ENCODE measurements at places on chromosomes 5 and 9.
A peak's percentile ranks its signal among the peaks of the same experiment; 100 is the strongest.

GRCh38 chr9:117825609-117826347 lies 121.6 kb downstream of the TLR4 start:
- DNase-seq: peak; percentile 75

DNA sequence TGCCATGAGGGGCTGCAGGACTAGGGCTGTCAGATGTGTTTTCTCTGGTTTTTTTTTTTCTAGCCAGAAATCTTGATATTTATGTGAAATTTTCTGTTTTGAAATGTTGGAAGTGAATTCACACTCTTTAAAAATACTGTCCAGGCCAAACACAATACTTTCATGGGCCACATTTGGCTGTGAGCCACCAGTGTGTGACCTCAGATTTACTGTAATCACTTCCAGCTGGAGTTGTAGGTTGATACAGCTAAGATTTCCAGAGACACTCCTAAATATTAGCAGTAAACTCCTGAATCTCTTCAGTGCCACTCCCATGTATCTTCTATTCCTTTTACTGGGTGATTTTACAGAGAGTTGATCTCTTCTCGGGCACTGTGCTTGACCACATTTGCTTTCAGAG lies 92.2 kb upstream of the CKMT2 start:
- DNase-seq: no peak

DNA sequence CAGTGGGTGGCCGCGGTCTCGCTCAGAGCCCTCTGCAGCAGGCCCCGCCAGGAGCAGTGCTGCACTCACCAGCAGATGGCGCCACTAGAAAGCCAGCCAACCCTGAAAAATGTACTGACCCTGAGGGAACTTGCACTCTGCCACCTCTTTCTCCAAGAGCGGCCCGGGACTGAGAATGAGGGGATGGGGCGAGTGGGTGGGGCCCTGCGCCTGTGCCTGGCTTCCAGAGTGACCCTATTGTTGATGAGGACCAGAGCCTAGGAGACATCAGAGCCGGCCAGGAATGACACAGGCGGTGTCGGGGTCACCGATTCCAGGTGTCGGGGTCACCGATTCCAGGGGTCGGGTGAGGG lies 2.9 kb upstream of the IL17B start:
- DNase-seq: peak; percentile 84

- no peak for DNase-seq
These were observed 82.5 kb upstream of the ZNF169 start for GRCh38 chr9:94176608-94177007.

DNA sequence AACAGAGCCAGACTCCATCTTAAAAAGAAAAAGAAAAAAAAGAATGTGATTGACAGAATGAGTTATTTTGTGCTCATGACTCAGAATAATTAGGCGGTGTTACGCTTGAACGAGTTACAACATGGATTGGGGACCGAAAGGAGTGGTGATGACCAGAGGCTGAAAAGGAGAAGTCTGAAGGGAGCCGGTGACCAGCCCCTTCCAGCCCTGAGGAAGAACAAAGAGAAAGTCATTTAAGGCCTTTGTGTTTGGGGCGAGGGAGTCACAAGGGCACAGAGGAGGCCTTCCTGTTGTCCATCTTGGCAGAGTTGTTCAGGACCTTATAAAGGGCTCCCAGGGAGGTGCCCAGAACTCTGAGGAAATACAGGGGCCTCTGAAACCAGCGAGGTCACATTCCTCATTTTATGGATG lies 131.6 kb downstream of the GOLPH3 start:
- peak; percentile 85 for DNase-seq

DNA sequence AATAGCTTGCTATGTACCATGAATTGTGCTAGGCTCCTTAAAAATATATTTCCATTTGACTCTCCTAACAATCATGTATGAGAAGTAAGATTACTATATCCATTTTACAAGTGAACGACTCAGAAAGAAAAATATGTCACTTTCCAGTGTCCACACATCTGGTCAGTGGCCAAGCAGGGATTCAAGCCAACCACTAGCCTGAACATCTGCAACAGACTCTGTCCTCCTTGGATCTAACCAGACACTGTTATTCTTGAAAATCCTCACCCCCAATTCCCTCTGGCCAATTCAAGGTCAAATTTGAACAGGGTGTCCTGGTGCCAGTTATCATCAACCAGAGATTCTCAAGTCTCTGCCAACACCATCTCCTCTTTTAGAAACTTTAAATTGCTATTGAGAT lies 344.1 kb upstream of the WWC1 start:
- no peak for DNase-seq

DNA sequence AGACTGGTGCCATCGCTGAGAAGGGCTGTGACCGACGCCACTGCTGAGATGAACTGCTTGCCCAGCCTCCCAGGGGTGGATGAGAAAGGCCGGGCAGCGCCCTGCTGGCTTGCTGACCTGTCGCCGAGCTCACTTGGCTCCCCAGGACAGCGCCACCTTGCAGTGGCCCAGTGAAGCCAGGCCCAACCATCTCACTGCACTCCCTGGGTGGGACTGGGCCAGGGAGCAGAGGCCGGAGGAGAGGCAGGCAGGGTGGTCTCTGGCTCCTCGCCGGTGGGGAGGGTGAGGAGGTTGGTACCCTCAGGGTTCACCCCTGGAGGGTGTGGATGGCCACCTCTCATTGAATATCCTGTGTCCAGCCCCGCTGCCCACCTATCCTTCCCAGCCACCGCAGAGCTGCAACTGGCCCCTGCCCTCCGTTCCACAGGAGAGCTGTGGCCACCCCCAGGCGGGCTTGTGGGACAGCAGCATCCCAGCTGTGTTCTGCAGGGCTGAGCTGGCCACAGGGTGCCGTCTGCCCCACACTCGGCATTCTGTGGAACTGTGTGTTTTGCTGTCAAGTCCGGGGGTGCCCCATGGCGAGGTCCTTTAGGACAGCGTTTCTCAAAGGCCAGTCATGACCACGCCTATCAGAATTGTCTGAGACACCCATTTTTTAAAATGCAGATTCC lies 41.0 kb upstream of the FCN2 start:
- no peak for DNase-seq

- no peak for DNase-seq
These were observed 114.4 kb downstream of the VPS13A start for GRCh38 chr9:77291714-77292113.

DNA sequence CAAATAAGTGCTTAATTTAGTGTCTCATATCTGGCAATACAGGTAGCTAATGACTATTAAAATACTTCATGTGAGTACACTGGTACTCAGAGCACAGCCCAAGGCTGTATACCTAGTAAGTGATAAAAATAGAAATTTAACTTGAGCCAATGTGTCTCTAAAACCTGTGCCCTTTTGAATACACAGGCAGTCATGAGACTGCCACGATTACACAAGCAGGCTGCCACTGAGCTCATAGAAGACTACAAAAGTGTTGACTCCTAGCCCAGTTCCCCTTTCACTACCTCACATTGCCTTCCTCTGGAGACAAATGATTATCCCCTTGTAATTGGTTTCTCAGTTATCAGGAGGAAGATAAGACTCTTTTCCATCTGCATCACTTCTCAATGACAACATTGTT lies 66.3 kb upstream of the PAPPA start:
- peak; percentile 7 for DNase-seq

DNA sequence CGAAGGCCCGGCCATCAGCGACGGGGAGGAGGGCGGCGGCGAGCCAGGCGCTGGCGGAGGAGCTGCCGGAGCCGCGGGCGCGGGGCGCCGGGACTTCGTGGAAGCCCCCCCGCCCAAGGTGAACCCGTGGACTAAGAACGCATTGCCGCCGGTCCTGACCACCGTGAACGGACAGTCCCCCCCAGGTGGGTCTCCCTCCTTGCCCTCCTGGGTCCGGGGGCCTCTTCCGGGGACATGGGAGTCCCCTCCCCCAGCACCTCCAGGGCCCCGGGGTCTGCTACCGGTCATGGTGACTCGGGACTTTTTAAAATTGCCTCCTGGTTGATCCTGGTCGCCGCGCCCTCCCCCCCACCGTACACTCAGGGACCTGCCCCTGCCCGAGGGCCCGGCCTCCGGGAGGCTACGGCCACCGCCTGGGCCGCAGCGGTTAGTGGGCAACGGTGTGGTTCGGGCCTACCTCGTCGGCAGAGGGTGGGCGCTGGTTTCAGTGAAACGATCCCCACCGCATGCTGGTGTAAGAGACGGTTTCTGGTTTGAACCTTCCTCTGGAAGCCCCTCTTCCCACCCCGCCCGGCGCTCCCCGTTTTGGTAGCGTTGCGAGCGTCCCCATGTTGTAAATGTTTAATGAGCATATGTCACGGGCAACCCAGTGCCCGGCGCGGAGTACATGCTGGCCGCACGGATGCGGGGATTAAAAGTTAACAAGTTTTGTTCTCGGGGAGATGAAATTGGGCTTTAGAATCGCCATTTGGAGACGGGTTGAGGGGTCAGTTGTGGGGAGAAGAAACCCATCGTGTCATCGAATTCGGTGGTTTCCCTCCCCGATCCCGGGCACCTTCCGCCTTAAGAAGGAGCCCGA lies 1.1 kb downstream of the LARP1 start:
- DNase-seq: peak; percentile 55

DNA sequence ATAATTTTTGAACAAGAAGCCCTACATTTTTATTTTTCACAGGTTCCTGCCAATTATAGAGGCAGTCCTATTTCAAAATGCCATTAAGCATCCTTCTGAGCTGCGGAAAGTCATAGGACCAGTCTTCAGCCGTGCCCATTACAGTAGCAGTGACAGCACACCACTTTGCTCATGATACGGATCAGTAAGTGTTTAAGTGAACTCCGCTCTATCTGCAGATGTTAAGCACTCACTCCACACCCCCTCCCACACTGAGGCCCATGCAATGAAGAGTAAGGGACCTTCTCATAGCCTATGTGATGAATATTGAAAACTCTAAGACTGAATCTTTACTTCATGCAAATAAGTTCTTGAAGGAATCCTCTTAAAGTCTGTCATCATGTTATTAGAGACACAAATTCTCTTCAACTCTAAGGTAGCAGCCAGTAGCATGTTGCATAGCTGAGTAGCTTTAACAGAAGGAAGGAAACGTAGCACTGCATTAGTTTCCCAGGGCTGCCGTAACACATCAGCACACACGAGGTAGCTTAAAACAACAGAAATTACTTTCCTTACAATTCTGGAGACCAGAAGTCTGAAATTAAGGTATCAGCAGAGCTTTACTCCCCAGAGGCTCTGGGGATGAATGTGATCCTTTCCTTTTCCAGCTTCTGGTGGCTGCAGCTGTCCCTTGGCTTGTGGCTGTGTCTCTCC lies 20.3 kb upstream of the TAF11L2 start:
- no peak for DNase-seq

DNA sequence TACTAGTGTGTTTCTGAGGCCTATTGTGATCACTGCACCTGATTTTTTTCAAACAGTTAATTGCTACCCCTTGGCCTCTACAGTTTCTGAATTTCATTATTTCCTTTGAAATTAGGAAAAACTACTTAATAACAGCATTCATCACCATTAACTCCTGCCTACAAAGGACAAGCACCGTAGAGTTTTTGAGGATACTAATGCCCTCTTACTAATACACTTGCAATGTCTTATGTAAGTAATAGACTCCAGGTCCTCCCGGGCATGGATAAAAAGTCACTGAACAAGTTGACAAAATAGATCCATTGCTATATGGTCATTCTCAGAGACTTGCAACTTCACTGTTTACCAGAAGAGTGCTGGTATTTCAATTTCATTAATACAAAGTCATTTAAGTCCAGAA lies 1172.5 kb downstream of the CDH12 start:
- no peak for DNase-seq

GRCh38 chr5:164747371-164747770 lies 1242.0 kb downstream of the MAT2B start:
- DNase-seq: no peak

- no peak for DNase-seq
These were observed 69.2 kb upstream of the SHB start for GRCh38 chr9:38138276-38138675.

DNA sequence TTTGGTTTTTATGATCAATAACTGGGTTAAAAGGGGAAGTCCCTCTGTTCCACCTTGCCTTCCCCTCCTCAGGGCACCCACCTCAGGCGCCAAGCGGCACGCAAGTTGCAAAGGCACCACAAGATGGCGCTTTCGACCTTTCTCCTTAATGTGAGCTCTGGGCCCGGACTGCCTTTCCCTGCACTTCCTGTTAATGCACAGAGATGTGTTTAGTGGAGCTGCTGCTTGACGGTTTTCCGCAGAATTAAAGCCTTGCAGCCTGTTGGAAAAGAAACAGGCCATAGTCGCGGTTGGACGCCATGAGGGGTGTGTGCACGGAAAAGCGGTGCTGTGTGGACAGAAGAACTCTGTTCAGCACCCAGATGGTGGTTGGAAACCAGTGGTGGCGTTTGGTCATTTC lies 17.9 kb downstream of the CXCL14 start:
- DNase-seq: peak; percentile 94

All from suppressor macrophage treated with lipopolysaccharide for 1 hour (primary cell).